ENCODE measurements at places on chromosomes 16 and 17.

- no peak for DNase-seq
Measured at GRCh38 chr16:64094181-64094965, 1027.5 kb downstream of the CDH11 start.

DNA sequence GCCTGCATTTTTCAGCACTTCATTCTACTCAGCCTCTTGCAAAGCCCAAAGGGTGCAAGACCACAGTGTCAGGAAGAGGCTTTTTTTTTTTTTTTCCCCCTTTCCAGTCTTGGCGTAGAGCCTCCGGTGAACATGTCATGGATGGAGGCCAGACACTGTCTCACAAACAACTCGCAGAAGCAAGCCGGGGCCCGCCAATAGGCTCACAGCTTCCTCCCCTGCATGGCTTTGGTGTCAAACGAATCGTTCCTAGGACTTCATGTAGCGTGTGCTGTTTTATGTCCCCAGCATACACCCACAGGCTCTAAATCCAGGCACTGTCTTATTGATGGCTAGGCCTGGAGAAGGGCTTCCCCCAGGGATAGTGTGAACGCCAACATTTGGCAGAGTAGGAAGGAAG is 457.7 kb upstream of the MAF start:
- DNase-seq: no peak

DNA sequence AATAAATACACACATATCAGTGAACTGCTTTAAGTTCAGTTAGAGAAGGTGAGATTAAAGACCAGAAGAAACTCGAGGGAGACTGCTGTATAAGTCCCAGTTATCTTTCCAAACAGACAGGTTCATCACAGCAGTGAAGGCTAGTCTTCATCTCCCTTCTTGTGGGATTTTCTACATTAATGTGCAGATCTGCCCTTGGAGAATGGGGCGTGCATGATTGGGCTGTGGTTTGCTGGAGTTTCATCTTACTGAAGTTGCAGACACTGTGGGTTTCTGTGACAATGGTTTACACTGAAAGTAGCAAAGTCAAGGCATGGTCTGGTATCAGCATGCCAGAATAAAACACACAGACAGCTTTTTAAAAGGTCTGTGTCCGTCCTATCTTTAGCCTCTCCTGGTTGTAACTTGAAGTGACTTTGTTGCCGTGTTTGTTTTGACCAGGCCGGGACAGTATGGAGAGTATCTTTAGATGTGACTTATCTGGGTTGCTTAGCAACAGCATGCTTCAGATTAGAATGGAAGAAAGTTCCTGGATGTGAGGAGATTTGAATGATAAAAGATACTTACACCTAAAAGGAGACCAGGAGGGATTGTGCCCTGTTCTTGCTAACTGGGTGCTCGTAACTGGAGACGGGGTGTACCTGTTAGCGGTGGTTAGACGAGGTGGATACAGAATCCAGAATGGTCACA is 16.1 kb downstream of the NAA60 start:
- no peak for DNase-seq

DNA sequence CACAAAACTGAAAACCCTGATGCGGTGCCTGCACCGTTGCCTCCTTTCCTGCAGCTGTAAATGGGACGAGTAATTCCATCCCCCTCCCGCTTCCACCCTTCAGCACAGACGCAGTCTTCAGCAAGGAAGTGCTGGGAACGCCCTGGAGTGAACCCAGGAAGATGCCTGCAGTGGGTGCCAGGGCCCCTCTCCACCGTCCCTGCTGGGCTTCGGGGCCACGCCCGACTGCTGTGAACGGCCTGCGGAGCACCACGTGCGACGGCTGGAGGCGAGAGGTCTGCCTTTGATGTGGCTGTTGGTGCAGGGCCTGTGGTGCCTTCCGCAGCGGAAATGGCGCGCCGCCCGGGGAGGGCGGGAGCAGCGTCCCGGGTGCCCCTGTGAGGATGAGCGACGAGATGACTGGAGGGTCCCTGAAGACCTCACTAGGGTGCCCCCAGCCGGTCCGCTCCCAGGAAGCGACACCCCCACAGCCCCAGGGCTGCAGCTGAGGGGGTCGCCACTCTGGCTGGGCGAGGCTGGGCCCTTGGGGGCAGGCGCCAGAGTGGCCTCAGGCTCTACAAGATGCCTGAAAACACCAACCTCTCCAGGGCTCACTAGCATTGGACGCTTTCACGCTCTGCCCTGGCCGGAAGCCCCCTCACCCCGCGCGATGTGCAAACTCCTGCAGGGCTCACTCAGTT is 749 bp upstream of the MC1R start:
- peak; percentile 96 for DNase-seq

DNA sequence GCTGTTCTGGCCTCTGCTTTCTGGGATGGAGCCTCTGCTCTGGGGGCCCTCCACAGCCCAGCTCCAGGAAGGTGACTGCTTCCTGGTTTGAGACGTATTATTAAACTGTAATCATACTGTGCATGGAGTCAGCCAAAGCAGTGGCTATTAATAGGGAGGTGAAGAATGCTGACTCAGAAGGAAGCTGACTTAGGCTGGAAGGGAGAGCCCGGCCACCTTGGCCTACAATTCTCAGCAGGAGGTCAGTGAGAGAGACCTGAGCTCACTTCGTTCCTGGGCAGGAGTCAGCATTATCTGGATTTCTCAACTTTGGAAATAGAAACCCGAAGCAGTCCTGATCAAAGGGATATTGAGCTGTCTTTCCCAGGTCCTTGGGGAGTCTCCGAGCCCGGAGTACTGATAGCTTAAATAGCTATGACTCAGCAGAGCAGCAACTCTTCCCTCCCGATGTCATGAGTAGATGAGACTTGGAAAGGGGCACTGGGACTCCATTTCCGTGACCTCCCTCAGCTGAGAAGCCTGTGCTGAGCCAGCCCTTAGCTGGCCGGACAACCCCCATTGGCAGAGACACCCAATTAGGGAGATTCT is 91.8 kb downstream of the YPEL2 start:
- DNase-seq: no peak

DNA sequence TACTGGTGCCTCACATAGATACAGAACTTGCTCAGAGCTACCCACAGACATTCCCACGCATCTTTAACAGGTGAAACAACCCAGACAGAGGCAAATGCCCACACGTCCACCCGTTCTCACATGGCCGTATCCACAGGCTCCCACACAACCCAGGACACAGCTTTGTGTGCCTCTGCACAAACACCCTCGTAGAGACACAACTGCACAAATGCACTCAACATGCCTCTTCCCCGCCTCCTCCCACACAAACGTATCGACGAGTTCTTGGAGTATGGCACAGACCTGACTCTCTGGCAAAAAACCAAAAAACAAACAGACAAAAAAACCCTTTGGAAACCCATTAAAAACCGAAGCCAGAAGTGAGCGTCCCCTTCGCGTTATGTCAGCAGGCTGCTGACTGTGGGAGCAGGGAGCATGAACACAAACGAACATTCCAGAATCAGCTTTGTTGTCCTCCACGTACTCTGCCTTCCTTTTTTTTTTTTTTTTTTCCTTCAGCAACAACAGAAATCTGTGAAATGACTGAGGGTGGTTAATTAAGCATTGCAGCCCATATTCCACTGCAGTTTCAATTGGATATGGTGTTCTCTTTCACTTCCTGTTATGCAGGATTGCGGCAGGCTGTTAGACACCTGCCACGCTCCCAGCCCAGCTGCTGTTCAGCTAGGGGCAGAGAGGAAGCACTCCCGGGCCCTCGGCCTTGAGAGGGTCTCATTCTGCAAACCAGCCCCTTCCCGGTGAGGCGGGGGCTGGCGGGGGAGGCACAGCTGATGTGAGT is 313.7 kb downstream of the MAF start:
- no peak for DNase-seq

GRCh38 chr16:87457709-87458423 is 35.0 kb downstream of the ZCCHC14 start:
- DNase-seq: peak; percentile 92

DNA sequence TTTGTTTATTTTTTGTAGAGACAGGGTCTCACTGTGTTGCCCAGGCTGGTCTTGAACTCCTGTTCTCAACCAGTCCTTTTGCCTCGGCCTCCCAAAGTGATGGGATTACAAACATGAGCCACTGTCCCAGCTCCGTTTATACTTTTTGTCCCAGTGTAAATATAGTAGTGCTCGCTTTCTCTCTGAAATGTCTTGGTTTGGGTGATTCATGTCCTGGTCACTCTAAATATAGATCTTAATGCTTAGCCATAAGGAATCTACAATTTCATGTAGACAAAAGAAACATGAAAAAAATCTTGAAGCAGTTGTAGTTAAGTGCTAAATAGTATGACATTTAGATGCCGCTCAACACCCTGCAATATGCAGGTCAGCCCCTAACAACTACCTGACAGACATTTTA is 126.9 kb downstream of the KATNIP start:
- DNase-seq: peak; percentile 54

DNA sequence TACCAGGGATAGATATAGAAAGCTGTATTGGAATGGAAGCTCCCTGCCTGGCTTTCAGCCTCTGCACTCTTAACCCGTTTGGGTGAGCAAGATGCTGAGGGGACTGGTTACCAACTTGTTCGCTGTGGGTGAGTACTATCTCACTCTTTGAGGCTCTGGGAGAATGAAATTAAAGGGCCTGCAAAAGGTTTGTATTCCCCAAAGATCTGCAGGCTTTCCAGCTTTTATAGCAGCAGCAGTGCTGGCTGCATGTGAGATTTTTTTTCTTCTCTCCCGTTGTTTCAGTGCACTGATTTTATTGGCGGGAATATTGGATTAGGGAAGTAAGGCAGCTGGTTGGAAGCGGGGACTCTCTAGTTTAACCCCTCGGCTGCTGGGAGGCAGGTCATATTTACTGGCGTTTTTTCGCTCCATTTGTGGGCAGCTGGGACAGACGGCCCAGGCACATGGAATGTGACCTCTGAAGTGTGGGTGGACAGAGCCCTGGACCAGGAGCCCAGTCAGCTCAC is 30.9 kb downstream of the C17orf75 start:
- no peak for DNase-seq

DNA sequence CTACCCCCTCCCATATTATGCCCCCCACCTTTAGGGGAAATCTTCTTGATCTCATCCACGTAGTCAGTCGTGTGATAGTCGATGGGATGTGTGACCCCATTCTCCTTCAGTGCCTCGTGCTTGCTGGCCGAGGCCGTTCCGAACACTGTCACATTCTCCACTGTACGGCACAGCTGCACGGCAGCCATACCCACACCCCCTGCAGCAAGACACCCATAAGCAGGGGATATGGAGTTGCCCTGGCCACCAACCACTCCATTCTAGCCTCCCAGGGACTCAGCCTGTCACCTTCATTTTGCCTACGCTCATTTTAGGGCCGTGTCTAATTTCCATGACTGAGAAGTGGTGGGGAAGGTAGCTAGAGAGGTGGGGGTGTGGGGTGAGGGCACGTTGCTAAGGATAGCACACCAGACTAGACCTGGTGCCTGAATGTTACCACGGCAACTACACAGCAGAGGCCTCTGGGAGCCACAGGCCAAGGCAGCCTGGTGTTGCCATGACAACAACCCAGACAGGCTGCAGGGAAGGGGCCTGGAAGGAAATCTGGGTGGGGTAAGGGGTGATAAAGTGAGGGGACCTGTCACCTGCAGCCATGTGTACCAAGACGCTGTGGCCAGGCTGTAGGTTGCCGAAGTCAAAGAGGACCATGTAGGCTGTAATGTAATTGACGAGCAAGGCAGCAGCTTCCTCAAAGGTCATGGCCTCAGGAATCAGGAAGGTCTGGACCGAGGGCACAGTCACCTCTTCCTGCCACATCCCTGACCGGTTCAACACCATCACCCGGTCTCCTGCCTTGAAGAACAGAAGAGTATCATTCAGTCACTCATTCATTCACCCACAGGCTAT is 4.0 kb downstream of the VAT1 start:
- no peak for DNase-seq

GRCh38 chr17:9028202-9028987 is 7.1 kb downstream of the NTN1 start:
- DNase-seq: peak; percentile 36

DNA sequence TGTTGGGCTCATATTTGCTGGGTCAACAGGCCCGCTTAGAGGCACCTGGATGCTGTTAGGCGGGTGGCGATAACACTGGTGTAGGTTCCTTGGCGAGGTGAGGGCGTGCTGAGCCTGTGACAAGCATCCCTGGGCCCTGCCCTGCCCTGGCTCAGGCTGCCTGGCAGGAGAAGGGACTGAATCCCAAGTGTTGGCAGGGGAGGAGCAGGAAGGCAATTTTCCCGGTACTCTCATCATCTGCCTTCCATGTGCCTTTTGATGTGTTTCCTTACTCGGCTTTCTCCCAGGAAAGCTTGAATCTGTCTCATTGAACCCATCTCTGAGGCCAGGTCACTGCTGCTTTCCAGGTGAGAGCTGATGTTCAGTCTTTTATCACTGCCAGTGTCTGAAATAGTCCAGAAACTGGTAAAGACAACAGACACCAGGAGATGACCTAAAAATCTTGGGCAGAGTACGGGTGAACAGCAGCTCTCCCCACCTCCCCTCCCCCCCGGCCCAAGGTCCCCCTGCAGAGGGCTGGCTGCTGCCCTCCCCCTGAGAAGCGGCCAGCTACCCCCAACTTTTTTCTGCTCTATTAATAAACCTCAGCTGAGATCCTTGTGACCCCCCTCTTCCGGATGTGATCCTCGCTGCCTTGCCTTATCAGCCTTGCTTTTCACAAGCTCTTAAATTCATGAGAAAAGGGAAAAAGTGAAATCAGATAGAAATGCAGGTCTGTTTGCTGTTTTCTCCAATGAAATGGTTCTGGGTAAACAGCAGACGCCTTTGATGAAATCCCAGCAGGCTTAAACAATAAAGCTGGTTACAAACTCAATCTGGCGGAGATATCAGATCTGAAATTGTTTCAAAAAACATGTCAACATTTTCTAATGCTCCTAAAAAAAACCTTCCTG is 29.0 kb downstream of the RTN4RL1 start:
- no peak for DNase-seq

- peak; percentile 67 for DNase-seq
Measured at GRCh38 chr17:35788477-35789368, 6.7 kb downstream of the MMP28 start.

- no peak for DNase-seq
Measured at GRCh38 chr17:44000141-44000860, 4.1 kb upstream of the NAGS start.

DNA sequence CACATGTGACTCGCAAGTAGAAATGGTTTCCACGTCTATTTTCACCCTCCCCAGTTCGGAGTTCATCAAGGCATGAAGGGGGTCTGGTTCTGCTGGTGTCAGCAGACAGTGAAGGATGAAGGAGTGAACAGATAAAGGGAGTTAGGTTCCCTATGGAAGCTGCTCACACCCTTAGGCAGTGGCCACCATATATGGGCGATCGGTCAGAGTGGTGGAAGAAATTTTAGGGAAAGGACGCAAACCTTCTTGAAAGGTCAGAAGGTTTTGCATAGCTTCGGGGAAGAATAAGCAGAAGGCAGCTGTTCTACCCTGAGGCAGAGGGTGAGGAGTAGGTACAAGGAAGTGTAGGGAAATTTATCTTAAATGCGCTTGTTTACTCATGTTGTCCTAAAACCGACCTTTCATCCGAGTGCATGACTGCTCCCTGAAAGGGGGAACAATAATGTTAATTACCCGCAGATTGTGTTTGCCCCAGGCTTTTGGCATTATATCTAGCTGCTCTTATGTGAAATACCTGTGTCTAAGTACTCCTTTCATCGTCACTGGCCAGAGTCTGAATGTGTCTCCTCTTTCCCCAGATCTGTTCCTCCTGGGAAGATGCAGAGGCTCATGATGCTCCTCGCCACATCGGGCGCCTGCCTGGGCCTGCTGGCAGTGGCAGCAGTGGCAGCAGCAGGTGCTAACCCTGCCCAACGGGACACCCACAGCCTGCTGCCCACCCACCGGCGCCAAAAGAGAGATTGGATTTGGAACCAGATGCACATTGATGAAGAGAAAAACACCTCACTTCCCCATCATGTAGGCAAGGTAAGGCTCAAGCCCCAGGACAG is 12.5 kb downstream of the CDH5 start:
- DNase-seq: no peak

- DNase-seq: no peak
Measured at GRCh38 chr16:17476414-17477259, 5.9 kb upstream of the XYLT1 start.

- DNase-seq: peak; percentile 39
Measured at GRCh38 chr17:83136156-83136555, 56.7 kb downstream of the METRNL start.
